ENCODE measurements at places on chromosomes 13 and 19. TPM values are rescaled to one million over a fixed set of nuclear protein-coding genes. Genes with fewer than 3 reads are reported as not detected.

Gene FBXW9
- total RNA-seq, result 17.1 TPM

DNA sequence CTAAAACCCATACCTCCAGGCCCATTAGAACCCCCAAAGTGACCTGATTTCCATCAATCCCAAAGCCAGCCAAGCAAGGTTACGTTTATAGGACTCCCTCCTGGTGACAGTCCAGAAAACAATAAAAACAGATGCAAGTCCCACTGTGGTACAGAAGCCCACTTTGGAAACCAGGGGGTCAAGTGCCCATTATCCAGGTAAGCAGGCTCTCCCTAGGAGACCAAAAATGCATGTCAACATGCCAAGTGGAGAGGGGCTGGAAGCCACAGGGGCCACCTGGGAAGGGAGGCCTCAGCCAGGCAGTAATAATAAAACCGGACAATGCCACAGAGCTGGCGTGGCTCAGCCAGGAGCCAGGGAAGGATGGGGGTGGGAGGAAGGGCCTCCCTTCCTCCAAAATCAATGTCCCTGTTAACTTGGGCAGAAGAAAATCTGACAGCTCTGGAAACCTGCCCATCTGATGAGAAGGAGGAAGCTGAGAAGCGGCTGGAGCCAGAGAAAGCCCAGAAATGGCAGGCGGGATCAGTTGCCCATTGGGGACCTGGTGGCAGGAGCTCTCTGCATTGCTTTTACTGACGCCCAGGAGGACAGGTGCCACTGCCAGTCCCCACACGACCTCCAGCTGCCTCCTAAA, 160.4 kb downstream of the ZIC5 start:
- no peak for DNase-seq

DNA sequence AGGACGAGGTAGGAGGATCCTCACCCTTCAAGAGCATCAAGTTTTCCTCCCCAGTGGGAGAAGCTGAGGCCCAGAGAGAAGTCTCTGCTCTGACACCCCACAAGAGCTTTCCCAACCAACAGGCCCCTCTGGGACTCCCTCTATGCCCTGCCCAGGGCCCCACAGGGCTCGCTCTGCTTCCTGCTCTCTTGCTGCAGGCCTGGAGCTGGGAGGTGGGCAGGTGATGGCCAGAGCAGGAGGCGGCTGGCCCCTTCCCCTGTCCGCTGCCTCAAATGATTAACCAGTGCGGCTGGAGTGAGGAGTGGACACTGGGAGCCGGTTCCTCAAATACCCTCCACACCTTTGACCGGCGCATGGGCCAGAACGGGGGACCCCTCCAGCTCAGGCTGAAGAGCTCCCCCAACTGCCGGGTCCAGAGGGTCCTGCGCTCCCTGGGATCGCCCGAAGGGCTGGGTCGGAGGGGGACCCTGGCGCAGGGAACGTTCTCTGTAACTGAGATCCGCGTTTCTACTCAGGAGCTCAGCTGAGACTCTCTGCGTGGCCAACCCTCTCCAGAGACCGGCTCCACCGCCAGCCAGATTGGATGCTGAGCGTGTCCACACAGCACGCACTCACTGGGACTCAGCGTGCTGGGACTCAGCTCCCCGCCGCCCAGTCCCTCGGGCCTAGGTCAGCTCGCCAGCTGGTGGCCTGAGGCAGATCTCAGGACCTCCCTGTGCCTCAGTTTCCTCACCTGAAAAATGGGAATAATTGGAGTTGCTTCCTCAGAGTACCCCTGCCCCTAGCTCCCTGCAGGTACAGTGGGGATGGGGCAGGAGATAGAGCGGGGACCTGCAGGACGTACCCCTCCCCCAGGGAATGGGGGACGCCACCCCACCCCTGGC, 6.7 kb upstream of the ONECUT3 start:
- DNase-seq, result peak; percentile 95

DNA sequence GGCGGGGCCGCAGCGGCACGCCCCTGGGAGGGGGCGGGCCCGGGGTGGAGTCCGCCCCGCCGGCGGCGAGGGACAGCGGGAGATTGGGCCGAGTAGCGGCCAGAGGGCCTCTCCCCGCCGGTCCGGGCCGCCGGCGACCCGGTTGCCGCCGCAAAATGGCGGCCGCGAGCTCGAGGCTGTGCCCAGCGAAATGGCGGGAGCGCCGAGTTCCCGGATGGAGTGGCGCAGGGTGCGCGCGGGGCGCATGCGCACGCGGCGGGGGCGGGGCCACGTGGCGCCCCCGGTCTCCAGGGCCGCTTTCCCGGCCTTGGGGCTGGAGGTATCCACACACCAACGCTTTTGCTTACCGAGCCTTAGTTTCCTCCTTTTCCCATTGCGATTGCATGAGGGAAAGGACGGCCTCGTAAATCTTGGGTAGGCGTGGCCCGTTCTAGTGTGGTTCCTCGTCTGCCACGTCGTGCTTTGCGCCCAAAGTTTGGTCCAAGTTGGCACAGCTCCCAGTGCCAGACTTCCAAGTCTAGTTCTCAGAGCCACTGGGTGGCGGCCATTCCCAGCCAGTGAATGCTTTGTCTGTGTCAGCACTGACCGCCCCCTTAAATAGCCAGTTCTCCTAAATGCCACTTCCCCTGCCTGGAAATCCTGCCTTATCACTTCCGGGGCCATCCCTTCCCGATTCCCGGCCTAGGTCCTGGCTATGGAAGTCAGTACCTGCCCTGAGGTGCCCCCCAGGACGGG, 513 bp downstream of the CIRBP start:
- DNase-seq, result peak; percentile 99

DNA sequence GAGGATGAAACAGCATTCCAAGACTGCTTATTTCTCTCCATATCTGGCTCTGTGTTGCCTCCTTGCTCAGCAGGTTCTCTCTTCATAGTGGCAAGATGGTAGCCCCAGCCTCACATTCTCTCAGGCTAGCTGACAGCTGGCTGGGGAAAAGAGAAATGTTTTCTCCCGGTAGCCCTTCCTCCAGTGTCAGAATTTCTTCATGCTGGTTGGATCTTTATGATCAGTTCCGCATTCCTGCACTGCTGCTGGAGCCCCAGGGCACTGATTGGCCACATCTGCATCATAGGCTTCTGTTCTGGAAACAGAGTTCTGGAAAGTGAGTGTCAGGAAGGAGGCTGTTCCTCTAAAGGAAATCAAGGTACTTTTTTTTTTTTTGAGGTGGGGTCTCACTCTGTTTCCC, 24.6 kb downstream of the POP4 start:
- no peak for DNase-seq

GRCh38 chr13:72634859-72635258, 92.6 kb downstream of the MZT1 start:
- no peak for DNase-seq

DNA sequence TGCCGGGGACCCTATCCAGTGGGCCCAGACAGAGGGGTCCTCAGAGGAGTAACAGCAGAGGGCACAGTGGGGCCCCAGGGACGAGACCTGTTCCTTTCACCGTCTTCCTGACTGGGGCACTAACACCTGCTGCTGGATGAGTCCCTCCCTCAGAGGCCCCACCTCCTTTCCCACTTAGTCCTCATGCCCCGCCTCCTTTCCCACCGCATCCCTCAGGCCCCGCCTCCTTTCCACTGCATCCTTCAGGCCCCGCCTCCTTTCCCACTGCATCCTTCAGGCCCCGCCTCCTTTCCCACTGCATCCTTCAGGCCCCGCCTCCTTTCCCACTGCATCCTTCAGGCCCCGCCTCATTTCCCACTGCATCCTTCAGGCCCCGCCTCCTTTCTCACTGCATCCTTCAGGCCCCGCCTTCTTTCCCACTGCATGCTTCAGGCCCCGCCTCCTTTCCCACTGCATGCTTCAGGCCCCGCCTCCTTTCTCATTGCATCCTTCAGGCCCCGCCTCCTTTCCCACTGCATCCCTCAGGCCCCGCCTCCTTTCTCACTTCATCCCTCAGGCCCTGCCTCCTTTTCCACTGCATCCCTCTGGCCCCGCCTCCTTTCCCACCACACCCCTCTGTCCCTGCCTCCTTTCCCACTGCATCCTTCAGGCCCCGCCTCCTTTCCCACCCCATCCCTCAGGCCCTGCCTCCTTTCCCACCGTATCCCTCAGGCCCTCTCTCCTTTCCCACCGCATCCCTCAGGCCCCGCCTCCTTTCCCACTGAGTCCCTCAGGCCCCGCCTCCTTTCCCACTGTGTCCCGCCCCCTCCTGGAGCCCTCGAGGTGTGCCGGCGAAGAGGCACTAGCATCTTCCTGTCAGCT, 6.7 kb downstream of the SPPL2B start:
- DNase-seq, result no peak
